Activated CD4-positive, alpha-beta T cell treated with anti-CD3 and anti-CD28 coated beads for 24 hours (primary cell): ENCODE measurements at places on chromosomes 5 and 9.

- DNase-seq = no peak
Measured at GRCh38 chr5:757931-758697, 26.4 kb downstream of the ZDHHC11B start.

- no peak for DNase-seq
Measured at GRCh38 chr9:31671011-31671410, 713.4 kb upstream of the ACO1 start.

DNA sequence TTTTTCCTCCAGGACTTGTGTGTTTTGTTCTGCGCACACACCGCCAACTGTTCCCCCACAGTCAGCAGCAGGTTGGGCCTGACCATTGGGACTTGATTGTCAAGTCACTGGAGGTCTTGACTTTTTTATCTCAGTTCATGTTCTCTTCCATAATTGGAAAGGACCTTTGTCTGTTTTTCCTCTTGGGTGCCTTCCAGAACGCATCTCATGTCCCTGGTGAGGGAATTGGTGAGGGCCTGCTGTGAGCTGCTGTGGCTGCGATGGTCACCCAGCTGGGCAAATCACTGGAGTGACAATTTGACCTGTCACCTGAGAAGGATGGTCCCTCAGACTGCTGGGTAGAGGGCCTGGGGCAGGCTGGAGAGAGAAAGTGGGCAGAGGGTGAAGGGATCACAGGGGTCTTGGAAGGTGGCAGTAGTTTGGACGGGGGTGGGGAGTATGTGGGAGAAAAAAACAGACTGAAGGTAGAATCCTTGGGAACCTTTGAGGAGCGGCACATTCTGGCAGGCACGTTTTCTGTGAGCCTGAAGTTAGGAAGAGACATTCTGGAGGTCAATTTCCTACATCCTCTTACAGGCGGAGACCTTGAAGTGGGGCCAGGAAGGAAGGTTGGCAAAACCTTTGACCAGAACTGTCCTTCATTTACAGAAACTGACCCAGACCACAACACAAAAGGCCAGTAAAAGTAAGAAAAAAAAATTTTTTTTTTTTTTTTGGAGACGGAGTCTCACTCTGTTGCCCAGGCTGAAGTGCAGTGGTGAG, 4.4 kb downstream of the CDK9 start:
- DNase-seq = no peak

GRCh38 chr5:24142341-24142740, 502.4 kb downstream of the CDH10 start:
- DNase-seq = no peak

DNA sequence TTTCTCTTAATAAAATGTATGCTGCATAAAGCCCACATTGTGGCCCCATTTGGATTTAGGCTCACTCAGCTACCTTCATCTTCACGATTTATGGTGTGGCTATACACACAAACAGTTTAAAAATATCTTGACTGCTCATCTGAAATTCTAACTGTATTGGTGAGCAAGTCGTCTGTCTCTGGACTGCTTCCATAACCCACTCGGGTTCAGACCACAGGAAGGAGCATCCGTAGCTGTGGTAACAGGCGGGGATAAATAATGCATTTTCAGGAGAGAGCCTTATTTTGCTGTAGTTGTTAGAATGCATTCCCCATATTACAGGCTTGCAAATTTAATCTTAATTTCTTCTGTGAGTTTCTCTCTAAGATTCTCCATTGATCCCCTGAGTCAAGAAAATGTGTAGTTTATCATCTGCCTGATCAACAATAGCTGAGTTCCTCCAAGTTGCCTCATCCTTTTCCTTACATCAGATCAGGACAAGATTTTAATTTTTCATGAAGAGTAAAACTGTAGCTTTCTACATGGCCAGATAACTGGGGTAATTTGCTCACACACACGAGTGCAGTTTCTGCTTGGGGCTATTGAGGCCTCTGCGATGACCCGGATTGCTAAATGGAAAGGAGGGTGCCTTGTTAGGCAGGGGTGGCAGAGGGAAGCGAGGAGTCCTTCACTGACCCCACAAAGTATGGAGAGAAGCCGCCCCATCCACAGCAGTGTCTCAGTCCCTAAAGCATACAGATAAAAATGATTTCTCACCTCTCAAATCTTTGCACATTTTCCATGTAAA, 133.9 kb downstream of the FSTL4 start:
- DNase-seq = no peak

DNA sequence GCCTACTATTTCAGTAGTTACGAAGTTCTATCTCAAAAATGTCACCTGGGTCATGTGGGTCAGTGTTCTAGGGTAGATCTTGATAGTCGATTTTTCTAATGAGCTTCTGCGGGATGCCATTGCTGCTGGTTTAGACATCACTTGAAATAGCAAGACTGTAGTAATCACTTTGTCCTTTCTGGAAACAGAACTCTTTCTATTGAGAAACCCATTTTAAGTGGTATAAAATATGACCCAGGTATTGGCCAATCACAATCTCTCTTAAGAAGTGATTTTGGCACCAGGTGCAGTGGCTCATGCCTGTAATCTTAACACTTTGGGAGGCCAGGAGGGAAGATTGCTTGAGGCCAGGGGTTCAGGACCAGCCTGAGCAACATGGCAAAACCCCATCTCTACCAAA, 17.6 kb downstream of the ARRDC3 start:
- no peak for DNase-seq

- no peak for DNase-seq
Measured at GRCh38 chr9:81979196-81979595, 9.4 kb upstream of the SPATA31D1 start.

DNA sequence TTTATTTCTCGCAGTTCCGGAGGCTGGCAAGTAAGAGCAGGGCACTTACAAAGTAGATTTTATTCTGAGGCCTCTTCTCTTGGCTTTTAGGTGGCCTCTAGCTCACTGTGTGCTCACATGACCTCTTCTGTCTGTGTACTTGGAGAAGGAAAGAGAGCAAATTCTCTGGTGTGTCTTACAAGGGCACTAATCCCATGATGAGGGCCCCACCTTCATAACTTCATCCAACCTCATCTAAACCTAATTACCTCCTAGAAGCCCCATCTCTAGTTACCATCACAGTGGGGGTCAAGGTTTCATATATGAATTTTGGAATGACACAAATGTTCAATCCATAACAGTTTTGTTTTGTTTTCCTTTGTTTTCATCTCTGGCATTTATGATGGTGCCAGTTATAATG, 376.1 kb downstream of the ADGRV1 start:
- no peak for DNase-seq

DNA sequence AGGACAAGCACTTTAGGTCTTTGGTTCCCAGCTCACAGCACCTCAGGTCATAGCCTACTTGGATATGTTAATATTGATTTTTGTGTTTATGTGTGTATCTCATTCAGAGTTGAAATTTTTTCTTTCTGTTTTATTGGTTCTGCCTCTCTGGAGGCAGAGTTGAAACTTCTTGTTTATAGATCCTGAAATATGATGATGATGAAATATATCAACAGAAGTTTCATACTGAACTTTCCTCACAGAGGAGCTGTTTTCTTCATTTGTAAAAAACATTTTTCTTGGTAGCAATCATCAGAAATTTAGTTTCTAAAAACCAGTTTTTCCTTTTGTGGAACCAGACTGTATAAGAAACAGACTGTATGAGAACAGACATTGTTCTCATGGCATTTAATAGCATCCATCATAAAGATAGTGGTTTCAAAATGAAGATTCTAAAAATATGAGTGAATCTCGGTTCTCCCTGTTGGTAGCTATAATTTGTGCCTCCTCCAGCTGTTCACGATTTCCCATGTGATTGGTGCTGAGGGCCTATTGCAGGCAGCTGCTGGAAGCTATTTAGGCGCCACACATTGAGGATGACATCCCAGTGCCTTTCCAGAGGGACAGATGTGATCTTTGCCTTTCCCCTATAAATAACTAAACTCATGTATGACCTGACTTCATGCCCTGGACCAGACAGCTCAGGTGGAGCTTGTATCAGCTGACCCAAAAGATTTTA, 39.5 kb upstream of the CFAP157 start:
- no peak for DNase-seq

- DNase-seq = no peak
Measured at GRCh38 chr5:149611326-149611725, 30.0 kb downstream of the ARHGEF37 start.

DNA sequence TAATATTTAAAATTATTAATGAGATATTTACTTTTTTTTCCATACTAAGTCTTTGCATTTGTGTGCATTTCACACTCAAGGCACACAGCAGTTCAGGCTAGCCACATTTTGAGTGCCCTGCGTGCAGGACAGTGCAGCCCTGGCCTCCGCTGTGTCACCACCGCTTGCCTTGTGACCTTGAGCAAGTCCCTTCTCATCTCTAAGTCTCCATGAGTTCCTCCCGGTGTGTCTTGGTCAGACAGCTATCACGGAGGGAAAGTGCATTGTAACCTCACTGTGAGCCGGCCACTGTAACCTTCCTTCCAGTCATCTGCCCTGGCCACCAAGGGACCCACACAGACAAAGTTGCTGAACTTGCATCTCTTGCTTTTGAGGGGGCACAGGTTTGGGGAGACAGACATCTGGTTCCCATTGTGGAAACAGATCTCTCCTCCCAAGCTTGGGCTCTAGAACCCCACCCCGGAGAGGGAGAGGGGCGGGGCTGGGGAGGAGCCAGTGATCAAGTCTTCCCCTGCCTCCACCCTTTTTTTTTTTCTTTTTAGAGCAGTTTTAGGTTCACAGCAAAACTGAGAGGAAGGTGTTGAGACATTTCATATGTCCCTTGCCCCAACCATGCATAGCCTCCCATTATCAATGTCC, 96.8 kb downstream of the C9orf50 start:
- no peak for DNase-seq

DNA sequence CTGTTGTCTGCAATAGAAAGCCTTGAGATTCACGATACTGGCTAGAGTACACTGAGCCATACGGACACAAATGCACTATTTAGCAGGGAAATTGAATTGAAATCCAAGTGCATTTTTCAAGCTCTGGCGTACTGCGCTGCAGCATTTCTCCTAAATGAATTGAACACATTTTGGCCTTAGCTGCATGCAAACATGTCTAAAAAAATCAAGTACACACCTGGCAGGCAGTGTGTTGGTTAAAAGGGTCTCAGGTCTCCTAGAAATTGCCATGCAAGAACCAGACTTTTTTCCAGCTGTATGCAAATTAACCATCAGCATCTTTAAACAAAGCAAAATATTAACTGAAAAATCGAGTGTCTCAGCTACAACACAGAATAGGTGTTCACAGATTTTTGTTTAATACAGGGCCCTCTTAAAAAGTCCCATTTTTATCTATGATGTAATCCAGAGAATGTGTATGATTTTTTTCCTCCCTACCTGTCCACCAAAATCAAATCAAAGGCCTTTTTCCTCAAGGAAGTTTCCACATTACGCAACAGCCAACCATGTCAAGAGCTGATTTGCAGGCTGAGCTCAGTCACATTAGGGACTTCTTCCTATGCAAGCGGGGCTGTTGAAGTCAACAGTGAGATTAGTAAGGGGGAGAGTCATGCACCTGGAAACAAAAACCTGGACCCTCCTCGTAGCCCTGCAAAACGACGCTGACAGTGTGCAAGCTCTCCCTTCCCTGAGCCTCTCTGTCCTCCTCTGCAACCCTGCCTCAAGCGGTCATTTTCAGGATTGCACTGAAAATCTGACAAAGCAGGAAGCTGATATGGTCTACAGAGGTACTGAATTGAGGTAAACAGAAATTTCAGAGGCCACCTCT, 14.1 kb upstream of the SFXN1 start:
- peak; percentile 54 for DNase-seq

DNA sequence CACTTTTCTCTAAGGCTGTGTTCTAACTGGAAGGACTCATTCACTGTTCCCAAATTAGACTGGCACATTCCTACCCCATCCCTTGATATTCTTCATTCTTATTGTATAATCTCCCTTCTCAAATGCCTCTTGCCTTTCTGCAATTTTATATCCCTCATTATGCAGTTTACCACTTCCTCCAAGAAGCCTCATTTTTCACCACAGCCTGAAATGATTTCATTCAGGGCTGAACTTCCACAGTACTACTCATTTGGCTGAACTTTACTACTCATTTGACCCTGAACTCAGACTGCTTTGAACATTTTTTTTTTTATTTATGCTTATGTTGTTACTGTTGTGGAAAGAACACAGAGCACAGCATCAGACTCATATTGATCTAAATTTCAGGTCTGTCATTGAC, 32.7 kb downstream of the GRIA1 start:
- DNase-seq = no peak

DNA sequence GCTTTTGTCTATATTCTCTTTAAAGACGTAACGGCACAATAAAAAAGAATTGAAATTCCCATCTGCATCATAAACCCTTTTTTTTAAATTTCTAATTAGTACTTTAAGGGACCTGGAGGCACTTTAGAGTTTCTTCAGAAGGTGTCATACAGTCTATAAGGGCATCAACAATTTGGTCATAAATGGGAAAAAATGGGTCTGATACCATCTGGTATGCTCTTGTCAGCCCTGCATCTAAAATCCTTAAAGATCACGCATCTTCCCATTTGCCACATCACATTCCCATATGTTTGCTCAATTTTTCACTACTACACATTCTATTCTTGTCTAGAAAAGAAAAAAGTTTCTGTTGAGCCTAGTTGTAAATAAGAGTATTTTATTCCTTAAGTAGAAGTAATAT, 53.8 kb downstream of the COX7C start:
- DNase-seq = no peak

DNA sequence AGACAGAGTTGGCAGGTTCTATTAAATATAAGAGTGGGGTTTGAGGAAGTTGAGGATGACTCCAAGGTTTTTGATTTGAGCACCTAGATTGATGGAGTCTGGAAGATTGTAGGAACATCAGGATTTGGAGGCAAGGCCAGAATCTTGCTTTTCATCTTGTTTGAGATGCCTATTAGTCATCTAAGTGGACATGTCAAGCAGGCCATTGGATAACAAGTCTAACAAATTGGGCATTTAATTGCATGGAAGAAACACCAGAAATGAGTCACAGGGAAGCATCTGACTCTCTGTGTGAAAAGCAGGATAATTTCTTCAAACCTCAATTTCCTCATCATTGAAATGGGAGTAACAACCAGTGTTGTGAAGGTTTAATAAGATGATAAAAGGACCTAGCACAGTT, 53.3 kb upstream of the ARL15 start:
- DNase-seq = no peak

DNA sequence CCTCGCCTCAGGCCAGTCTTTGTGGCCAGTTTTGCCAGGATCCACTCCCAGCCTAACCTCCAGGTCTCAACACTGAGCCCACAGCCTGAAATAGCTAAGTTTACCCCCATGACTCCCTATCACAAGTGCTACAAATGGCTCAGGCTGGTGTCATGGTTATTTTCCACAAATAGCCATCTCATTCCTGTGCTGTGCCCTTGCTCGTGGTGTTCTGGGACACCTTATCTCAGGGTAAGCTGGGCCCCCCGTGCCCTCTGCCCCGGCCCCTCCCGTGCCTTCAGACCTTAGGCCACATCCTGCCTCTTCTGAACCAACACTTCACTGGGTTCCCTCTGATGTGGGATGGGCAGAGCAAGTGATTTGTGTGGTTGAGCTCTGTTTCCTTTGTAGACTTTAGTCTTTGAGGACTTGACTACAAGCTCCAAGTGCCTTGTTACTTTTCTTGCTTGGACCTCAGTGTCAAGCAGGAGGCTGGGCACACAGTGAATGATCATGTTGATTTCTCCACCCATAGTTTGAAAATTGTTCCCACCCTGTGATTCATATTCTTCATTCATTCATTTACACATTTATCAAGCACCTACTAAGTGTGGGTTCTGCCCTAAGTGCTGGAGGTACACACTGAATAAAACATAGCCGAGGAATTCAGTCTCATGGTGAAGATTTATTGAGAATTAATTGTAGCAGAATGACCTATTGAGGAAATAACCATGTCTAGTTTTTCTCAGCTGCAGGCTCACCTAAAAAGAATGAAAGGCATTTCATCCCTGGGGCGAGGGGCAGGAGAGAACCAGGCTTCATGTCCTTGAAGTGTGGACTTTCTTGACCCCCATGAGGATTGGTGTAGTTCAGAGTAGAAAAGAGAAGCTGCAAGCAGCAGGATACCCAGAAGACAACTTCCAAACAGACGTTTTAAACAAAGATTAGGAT, 84.5 kb upstream of the CTNNA1 start:
- no peak for DNase-seq
